ENCODE measurements at places on chromosomes 4 and X.

DNA sequence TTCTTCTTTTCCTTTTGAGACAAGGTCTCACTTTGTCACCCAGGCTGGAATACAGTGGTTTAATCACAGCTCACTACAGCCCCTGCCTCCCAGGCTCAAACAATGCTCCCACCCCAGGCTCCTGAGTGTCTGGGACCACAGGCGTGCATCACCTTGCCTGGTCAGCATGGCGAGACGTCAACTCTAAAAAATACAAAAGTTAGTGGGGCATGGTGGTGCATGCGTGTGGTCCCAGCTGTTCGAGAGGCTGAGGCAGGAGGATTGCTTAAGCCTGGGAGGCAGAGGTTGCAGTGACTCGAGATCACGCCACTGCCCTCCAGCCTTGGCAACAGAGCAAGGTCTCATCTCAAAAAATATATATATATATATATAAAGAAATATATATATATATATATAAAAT, 242.4 kb downstream of the SHOX start:
- DNase-seq, result no peak

DNA sequence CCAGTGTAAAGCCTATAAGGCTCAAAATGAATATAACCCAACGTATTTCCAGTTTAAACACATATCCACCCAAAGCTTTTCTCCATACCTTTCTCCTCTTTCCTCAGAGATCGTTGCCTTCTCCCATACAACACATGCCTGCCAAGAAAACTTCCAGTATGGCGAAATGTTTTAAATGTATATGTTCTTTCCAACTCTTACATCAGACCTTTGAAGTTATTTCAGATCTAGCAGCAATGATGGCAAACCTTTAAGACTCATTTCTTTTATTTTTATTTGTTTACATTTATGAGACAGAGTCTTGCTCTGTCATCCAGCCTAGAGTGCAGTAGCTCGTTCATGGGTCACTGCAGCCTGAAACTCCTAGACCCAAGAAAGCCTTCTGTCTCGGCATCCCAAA, 265.4 kb downstream of the BMPR1B start:
- DNase-seq, result no peak

DNA sequence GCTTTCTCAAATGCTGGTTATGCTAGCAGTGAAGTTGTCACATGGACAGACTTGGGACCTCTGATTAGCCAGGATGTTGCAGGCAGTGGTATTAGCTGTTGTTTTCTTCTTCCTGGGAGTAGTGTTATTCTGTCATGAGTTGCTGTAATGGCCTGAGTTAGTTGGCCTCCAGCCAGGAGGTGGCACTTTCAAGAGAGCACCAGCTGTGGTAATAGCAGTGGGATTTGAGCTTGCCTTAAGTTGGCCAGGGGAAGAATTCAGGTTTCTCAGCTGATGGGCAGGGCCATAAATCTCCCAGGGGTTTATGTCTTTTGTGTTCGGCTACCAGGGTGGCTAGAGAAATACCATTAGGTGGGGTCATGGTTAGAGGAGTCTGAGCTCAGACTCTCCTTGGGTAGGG, 132.6 kb downstream of the GLUD2 start:
- no peak for DNase-seq

DNA sequence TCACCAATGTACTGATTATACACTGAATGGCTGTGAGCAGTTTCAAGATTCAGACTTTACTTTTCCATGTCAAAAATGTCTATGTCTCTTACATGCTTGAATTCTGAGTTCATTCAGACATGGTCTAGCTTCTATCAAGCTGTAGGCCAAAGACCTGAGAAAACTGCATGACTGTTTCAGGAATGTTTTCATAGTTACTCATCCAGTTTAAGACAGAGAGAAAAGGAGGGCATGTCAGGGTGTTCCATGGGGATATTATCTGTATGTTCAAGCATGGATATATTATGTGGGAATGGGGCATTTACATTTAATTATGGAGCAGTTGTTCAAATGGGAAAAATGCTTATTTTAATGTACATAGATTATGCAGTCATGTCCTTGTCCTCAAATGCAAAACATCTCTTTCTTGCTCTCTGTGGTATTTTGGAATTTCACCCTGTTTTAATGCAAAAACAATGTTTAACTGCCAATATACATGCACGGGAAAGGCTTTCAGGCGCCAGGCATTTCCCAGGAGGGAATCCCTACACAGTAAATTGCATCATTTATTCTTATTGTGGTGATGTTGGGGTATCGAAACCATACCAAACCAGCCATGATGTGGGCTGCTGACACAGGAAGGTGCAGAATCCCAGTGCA, 429.1 kb upstream of the INTU start:
- DNase-seq, result no peak

GRCh38 chr4:6402566-6403399, 69.6 kb downstream of the PPP2R2C start:
- DNase-seq, result no peak

DNA sequence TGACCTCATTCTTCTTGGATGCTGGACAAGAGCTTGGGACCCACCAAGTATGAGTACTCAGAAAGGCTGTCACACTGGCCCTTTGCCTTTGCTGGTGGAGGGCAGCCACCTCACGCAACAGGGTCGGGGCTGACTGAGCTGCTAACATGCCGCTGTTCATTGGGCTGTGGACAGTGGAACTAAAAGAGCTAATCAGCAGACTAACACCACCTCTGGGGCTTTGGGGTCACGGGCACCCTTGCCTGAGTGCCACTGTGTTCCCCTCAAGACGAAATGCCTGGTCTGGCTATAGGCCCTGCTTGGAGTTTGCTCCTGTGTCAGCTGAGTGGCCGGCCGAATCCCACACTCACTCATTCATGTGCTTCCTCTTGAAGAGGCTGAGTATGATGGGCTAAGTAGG, 559.6 kb downstream of the SPRY1 start:
- DNase-seq, result no peak

- no peak for DNase-seq
These were observed 169.7 kb downstream of the RAP1GDS1 start for GRCh38 chr4:98430708-98431403.

DNA sequence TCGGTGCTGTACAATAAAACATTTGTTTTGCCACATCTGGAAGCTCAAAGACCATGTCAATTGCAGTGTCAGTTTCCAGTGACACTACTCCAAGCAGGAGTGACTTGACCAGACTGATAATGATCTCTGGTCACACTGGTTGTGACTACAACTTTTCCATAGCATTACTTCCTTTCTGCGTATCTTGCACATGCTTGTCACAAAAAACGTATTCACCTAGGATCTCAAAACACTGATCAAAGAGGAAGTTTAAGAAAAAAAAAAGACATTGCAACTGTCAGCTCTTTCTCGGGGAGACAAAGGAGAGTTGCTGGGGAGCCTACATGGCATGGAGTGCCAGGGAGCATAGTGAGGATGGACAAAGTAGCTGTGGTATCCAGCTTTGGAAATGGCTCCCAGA, 60.6 kb downstream of the OPHN1 start:
- no peak for DNase-seq

- no peak for DNase-seq
These were observed 591.9 kb downstream of the TECRL start for GRCh38 chr4:63817196-63817865.

GRCh38 chr4:58669783-58670182, 1559.6 kb upstream of the IGFBP7 start:
- no peak for DNase-seq

GRCh38 chr4:25075851-25076250, 45.1 kb upstream of the LGI2 start:
- no peak for DNase-seq

DNA sequence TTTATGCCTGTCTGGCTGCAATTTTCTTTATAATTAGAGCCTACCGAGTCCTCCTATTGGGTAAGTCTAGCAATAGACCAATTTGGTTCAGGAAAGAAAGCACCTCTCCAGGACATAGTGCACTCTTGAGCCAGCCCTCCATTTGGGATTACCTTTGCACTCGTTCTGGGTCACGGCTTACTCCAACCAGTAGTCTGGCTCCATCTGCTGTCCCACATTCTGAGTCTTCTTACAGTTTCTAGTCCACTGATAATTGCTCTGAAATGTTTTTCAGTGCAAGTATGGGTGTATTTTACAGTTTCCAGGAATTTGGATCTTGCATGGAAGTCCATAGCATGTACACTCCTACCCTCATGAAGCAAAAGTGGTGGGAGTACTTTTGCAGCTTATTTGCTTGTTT, 34.8 kb upstream of the USP51 start:
- no peak for DNase-seq

GRCh38 chrX:18428006-18428405, 2.6 kb downstream of the CDKL5 start:
- no peak for DNase-seq

DNA sequence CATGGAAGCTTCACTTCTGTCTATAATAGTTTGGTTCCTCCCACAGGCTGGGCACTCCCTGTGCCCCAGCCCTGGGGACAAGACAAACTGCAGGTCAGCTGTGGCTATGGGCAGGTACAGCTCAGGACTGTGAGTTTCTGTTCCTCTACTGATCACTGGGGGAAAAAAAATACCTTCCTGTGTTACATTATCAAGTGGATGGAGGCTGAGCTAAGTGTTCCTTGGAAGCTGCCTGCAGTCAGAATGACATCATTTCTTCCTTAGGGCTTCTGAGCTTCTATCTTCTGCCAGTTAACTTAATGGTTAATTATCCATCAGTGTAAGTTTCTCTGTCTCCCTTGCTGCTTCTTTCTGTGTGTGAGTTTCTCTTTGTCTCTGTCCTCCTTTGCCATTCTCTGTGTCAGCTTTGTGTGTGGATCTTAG, 4.6 kb downstream of the RAB33A start:
- DNase-seq, result no peak

DNA sequence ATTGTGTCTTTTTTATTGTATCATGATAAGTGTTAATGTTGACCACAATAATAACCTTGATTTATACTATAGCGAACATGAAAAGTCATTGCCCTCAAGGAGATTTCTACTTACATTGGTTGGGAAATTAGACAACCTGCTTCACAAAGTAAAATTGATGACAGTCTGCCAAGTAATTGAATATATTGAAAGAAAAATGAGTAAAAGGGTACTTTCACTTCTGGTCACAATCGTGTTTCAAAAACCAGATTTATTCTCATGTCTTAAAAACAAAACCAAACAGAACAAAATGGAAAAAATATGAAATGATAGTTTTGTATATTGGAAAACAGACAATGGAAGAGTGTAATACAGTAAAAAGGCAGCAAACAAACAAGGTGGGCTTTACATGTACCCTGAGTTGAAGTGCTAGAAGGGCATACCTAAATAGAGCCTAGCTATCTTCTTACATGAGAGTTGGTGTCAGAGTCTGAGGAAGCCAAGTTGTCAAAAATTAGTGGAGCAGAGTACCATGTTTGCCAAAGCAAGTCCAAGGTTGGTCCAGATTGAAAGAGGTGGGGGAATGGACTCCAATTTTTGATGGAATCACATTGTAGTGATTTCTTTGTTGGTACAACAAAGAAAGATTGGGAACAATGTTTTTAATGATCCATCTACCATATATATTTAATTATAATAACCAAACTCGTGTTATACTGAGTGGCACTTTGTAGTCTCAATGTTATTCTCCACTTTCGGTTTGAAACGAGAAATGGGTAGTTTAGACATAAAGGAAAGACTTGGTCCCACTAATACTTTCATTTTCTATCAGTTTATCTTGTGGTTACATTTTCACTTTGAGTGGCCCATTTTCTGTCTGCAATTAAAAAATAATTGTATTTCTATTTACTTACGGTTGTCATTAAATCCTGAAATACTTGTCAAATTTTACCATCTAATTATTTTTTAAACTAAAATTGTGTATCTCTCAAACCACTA, 775.6 kb downstream of the STIM2 start:
- no peak for DNase-seq

DNA sequence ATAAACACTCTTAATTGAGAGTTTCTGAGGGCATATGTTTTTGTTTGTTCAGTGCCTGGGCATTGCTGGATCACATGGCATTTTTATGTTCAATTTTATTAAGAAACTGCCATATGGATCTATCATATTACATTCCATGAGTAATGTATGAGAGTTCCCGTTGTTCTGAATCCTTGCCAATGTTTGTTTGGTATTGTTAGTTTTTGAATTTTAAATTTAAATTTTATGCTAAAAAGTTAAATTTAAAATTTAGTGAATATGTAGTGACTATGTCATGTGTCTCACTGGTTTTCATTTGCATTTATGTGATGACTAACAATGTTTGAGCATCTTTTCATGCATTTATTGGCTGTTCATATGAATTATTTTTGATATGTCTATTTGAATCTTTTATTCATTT, 54.8 kb upstream of the GEMIN8 start:
- DNase-seq, result no peak

DNA sequence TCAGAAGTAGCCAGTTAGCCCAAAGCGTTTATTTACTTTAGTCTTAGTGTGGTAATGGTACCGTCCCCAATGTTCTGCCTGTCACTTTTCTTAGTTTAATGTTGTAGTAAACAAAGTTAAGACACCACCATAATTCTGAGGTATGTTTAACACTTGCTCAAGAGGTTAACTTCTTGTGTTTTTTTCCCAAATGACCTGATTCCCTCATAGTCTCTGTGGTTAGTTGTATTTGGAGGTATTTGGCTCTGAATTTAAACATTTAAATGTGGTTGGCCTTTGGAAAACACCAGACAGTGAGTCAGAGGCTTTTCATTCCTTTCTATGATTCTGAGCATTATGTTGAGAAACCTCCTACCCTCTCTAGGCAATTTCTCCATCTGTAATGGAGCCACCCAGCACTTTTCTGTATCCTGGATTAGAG, 47.9 kb downstream of the CXCL1 start:
- no peak for DNase-seq

- DNase-seq, result no peak
These were observed 488.3 kb downstream of the ANKRD50 start for GRCh38 chr4:124224256-124224655.

- DNase-seq, result no peak
These were observed 10.8 kb downstream of the PDZD4 start for GRCh38 chrX:153819384-153820040.

GRCh38 chr4:82611982-82612381, 50.2 kb upstream of the TMEM150C start:
- DNase-seq, result no peak

DNA sequence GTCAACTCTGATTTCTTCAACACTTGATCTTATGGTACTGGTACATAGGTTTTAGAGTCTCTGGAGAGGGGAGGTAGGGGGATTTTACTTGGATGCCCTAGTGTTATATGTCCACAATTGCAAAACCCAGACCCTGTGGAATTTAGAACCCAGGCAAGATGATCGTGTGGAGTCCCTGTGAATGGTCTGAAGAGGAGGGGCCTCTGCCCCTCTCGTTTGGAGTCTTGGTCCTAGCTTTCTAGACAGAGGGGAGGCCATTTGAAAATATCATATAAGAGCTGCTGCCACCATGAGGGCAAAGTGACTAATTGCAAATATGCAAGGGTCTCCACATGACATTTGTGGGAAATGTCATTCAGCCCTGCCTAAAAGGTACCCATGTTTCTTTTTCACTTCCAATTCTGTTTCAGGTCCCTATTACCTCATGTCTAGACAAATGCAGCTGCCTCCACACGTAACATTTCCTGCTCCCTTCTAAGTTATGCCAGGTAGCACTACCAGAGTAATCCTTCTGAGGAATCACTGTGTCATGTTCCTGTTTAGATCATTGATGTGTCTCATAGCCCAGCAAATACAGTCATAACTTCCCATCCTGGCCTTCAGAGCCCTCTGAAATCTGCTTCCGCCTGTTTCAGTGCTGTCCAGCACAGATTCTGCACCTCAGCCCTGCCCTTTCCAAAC, 126.8 kb downstream of the KLHL8 start:
- DNase-seq, result peak; percentile 48

GRCh38 chr4:123919576-123920098, 523.0 kb downstream of the SPRY1 start:
- no peak for DNase-seq

GRCh38 chr4:91118597-91118996, 991.4 kb downstream of the CCSER1 start:
- no peak for DNase-seq

Data from right hindlimb (tissue), 1 donor.